NCI-H524 (cell line): ENCODE measurements at places on chromosomes 5 and 9.
A peak's percentile ranks its signal among the peaks of the same experiment; 100 is the strongest.

DNA sequence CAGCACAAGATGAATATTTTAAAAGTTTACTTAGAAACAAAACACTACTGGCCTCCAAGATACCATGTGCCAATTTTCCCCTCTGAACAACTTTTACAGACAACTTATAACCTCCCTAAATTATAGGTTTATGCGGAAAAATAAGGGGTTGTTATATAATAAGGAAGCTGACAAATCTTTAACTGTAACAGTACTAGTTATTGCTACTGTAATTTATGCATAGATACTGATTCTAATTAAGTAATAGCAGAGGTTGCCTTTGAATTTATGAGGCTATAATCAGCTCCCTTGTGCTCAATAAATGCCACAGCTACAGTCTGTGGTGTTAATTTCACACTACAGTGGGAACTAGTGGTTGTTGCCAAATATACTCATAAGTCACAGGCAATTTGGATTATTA is 291.3 kb upstream of the PCSK5 start:
- no peak for DNase-seq

GRCh38 chr5:149410071-149410470 is 31.0 kb upstream of the IL17B start:
- DNase-seq = no peak

DNA sequence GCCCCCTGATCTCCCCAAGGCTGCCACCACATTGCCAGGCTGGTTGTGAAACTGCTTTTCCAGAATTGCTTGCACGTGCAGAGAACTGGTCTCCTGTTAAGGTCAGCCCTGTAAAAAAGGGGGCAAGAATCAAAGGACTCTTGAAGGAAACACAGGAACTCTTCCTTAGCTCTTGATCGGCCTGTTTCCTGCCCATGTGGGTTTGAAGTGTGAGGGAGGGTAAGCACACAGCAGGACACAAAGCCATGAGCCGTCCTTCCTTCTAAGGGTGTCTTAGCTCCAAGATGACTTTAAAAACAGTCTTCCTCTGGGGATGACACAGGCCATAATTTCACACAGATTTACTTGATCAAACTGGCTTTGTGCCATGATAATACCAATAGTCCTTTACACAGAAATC is 36.1 kb downstream of the TEK start:
- no peak for DNase-seq

DNA sequence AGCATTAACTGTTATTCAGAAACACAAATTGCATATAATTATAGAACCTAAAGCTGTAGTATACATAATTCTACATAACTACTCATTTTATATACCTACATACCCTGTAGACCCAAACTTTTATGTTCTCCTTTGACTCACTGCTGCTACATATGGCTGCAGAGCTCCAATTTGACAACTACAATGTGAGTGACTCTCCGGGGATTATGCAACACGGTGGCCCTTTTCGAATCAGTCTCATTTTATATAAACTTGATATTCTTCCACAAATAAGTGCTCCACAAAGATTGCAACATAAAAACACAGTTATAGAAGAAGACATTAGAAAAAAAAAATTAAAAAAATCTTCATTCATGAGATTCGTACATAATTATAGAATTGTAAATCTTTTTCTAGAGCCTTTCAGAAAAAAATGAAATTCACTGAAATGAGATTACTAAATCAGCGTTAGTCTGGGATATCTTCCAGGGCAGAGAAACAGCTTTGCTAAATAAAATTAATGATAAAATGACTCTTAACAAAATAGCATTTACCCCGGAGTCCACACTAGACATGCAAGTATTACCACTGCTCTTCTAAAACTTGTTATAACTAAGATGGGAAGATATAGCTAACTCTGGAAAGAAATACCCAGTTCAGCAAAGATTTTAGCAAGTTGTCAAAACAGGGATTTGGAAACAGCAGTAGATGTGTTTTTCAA is 52.6 kb downstream of the SRFBP1 start:
- no peak for DNase-seq

DNA sequence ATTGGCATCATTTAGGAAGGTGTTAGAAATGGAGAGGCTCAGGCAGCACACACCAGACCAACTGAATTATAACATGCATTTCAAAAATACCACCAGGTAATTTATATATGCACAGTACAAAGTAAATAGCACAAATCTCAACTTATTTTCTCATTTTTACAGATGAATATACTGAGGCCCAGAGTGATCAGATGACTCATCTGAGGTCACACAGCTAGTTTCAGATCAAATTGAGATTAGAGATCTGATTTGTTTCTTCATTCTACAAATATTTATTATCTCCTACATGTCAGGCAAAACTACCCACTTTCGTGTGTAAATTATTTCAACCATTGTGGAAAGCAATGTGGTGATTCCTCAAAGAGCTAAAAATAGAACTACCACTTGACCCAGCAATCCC is 507.1 kb downstream of the TLE4 start:
- DNase-seq = no peak

GRCh38 chr9:29697011-29697410 is 2123.7 kb upstream of the C9orf72 start:
- no peak for DNase-seq

DNA sequence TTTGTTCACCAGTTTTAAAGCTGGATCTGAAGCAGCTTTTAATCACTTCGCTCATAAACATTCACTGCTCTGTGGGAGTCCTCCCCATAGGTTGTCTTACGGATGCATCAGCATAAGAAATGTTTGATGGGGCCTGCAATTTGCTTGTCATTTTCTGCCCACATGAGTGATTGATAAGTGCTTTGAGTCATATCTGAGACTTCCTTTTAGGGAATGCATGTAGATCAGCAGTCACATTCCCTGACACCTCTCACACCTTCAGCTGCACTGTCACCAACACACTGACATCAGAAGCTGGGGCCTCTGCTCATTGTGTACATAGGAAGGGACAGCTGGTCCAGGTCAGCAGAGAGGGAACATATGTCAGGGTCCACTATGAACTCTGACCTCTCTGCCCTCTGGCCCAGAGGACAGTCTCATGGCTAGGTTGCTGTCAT is 84.1 kb upstream of the SPATA31D4 start:
- DNase-seq = no peak

DNA sequence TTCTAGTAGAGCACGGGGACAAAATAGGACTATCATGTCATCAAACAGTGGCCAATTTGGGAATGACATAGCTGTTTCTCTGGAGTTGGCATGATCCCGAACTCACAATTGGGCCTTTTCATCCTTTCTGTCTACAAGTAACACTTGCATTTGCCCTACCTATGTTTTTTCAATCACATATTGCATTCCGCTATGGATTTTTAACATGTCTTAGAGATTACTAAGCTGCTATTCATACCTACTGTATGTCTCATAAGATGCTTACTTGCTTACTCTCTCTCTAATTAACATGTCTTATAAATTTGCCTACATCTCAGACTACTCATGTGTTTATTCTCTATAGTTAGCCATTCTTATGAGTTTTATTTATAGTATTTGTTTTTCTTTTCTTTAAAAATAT is 341.2 kb upstream of the CTNND2 start:
- DNase-seq = no peak

- peak; percentile 42 for DNase-seq
Measured at GRCh38 chr9:19641046-19641445, 147.8 kb downstream of the SLC24A2 start.

- no peak for DNase-seq
Measured at GRCh38 chr5:122153774-122154173, 24.4 kb downstream of the ZNF474 start.

GRCh38 chr5:10448754-10449360 is 7.2 kb downstream of the ROPN1L start:
- DNase-seq = no peak

GRCh38 chr5:160129841-160130240 is 10.6 kb upstream of the PWWP2A start:
- no peak for DNase-seq

GRCh38 chr5:154147666-154148065 is 42.9 kb upstream of the GALNT10 start:
- DNase-seq = no peak

DNA sequence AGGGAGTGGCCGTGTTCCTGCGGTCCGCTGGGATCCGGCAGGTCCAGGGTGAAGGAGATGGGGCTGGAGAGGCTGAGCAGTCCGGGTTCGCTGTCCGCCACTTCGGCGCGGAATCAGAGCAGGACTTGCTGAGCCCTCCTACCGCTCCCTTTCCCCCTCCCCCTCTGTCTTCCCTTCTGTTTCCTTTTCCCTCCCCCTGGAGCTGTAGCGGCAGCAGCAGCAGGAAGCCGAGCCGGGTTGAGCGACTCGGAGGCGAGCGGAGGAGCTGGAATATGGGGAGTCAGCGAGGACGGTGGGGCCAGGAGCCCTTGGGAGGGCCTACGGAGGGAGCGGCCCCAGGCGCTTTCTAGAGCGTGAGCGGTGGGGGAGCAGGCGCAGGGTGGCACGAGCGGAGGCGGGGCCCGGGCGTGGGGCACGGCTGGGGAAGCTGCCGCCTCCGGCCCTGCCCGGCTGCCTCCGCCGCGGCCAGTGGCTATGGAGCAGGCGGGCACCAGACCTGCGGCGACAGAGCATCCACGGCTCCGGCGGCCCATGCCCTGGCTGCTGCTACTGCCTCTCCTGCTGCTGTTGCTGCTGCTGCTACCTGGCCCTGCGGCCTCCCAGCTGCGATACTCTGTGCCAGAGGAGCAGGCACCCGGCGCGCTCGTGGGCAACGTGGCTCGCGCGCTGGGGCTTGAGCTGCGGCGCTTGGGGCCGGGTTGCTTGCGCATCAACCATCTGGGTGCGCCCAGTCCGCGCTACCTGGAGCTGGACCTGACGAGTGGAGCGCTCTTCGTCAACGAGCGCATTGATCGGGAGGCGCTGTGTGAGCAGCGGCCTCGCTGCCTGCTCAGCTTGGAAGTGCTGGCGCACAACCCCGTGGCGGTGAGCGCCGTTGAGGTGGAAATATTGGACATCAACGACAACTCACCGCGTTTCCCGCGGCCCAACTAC is at the start of gene PCDHAC2:
Gene PCDHAC2 (plus strand): TSS at position 184 of the 933 bp plus-strand sequence. CDS start 291 bp downstream, at position 475.
- DNase-seq = peak; percentile 77

DNA sequence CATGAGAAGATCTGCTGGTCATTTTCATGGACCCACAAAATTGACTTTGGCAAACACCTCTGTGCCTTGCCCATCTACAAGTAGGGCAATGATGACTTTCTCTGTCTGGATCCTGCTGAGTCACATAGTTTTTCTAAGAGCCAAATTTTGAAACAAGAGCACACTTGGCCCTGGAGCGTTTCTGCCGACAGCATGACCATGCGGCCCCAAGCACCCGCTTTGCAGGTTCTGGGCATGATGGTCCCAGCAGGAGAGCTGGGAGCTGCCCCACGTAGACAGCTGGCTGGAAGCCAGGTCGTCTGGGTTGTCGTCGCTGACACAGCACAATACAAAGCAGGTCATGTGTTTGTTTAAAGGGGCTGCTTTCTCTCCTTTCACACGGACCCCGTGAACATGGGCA is 159.8 kb downstream of the SYK start:
- peak; percentile 16 for DNase-seq

GRCh38 chr9:124392871-124393460 is 22.3 kb downstream of the PSMB7 start:
- DNase-seq = peak; percentile 61

GRCh38 chr5:151770383-151771258 is 1.1 kb upstream of the G3BP1 start:
- peak; percentile 26 for DNase-seq

DNA sequence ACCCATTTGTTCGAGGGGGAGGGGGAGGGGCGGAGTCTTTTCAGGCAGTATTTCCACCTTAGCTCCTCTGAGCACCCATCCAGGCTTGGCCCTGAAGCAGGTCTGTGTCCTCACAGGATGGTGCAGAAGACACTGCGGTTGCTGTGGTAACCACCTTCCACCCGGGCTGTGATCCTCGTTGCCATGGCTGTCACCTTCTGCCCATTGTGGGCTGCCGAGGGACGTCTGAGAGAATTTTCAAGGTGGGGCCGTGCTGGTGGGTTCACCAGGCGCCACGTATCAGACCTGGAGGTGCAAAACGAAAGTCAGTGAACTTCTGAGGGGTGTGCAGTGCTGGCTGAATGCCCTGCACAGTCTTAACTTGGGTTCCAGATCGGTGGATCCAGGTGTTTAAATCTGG is 26.7 kb downstream of the POLR1E start:
- DNase-seq = no peak
